ENCODE measurements at places on chromosomes 5 and 9.

DNA sequence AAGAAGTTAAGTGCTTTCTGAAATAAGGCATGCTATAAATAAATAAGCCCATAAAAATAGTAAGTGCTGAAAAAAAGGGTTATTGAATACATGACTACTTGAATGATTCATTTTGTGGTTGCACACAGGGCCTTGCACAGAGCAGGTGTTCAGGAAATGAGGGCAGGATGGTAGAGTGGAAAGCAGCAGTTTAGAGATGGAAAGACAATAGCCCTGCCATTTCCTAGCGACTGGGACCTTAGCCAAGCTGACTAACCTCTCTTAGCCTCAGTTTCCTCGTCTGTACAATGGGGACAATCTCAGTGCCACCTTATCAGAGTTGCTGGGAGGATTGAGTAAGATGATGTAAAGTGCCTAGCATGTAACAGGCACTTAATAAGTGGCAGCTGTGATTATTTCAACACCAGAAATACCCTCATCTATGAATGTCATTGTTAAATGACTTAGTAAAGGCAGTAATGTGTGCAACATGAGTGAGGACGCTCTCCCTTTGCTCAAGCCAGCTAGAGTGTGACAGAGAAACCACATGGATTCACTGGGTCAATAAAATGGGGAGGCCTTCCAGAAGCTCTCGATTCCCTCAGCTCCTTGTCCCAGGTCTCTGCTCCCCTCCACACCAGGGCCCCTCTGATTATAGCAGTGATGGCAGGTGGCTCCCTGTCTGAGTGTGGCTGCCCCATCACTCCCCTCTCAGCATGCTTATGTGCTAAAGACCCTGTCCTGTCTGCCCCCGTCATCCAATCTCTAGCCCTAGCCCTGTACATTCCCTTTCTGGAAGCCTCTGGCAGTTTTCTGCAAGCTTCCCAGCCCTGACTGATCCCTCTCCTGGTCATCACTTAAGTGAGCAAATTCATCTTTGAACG is 16.0 kb upstream of the PHF19 start:
- DNase-seq, result no peak

GRCh38 chr9:114779352-114779845 is 26.4 kb downstream of the TNFSF15 start:
- DNase-seq, result no peak

DNA sequence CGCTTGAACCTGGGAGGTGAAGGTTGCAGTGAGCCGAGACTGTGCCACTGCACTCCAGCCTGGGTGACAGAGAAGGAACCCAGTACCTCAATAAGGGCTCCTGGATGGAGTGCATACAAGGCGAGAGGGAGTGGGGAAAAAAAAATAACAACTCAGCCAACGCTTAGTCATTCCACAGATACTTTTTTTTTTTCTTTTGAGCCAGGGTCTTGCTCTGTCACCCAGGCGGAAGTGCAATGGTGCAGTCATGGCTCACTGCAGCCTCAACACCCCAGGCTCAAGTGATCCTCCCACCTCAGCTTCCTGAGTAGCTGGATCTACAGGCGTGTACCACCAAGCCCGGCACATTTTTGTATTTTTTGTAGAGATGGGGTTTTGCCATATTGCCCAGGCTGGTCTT is 59.5 kb upstream of the GGTA1 start:
- no peak for DNase-seq

DNA sequence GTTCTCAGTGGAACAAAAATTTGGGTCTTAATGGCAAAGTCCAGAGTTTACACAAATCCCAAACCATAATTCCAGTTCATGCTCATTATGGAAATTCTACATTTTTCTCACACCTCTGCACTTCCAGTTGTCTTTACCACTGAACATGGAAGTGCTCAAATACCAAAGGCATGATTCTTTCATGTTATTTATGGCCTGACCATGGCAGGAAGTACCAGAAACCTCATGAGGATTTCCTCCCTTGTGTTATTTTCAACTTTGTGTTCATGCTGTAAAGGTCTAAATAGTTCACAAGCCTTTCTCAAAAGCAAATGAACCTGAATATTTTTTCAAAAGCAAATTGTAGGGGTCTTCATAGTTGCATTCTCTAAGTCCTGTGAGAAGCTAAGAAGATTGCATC is 82.0 kb upstream of the ITGA1 start:
- DNase-seq, result no peak

- no peak for DNase-seq
Observed at GRCh38 chr5:1384521-1384920, 39.6 kb upstream of the CLPTM1L start.

GRCh38 chr9:131982671-131983239 is 96.9 kb downstream of the MED27 start:
- no peak for DNase-seq

DNA sequence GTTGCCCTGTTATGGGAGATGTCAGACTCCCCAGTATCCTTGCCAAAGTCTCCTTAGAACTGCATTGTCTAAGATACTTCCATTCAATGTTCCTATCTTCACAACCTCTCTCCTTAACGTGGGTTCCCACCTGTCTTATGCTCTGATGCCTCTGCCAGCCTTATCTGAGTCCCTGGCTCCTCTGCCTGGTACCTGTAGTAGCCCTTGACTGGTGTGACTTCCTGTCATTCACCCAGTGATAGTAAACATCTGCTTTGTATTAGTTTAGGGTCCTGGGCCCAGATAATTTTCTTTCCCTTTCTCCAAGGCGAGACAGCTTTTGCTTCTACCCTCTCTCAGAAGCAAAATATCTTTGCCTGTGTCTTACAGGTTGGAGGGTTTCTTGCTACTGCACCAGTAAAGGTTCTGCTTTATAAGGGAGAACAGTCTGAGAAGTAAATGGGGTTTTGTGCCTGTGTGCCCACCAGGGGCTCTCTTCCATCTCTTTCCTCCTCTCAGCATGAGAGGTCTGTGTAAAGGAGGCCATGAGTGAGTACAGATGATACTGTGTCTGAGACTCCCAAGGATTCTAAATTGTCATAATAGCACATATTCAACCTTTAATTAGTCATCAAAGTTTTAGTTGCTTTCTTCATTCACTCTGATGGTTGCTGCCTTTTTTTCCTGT is 220.8 kb downstream of the PRR16 start:
- DNase-seq, result no peak

- no peak for DNase-seq
Observed at GRCh38 chr5:891837-892393, 686 bp downstream of the BRD9 start.

DNA sequence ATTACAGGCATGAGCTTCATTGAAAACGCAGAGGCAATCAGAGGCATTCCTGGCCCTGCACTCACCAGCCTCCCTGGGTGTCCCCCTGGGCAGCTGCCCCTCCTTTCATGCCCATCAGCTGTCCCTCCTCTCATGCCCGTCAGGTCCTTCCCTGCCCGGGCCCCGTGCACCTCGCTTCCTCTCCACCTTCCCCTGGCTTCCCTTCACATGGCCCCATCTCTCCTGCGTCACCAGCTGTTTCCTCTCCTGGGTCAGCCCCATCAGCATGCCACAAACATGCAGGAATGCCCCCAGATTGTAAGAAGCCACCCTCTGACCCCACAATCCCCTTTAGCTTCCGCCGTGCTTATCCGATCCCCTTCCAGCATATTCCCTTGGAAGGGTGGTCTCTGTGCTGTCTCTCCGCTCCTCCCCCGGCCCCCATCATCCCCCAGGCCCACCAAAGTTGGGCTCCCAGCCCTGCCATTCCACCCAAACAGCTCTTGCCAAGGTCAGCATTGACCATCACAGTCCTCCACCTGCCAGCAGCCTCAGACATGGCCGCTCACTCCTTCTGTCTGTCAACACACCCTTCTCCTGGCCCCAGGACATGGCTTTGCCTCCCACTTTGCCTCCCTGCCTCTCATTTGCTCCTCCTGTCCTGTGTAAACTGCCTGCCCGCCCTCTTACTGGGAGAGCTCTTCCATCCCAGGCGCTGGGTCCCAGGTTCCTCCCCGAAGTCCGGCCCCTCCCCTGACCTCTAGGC is 98.6 kb upstream of the IER5L start:
- DNase-seq, result peak; percentile 7

DNA sequence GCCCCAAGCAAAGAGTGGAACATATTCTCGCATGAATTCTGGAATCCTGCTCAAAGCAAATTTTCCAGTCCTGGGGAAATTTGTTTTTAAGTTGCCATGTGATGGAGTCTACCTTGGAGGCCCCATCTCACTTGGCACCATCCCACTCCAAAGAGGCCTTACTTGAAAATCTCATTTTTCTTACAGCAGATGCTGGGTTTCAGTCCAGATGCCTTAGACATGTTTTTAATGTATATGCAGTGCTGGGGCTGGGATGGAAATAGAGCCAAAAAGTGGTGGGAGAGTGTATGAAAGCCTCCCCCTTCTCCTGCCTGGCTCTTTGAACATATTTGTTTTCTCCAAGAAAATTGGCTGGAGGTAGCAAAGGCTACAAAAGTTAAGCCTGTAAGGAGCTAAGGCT is 493.7 kb downstream of the ENC1 start:
- DNase-seq, result no peak

DNA sequence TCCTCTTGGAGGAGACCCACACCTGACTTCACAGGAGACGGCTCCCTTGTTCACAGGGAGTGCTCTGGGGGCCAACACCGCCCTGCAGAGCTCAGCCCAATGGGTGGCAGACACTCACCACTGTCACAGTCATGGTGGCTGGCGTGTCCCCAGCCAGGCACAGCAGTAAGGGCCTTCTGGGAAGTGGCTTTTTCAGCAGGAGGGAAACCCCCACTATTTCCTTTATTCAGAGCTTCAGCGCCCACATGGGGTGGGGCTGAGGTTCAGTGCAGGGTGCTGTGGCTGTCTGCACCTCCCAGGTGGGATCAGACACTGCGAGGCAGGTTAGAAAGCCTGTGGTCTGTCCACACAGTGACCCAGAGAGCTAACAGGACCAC is 3.6 kb upstream of the SNAPC4 start:
- no peak for DNase-seq

DNA sequence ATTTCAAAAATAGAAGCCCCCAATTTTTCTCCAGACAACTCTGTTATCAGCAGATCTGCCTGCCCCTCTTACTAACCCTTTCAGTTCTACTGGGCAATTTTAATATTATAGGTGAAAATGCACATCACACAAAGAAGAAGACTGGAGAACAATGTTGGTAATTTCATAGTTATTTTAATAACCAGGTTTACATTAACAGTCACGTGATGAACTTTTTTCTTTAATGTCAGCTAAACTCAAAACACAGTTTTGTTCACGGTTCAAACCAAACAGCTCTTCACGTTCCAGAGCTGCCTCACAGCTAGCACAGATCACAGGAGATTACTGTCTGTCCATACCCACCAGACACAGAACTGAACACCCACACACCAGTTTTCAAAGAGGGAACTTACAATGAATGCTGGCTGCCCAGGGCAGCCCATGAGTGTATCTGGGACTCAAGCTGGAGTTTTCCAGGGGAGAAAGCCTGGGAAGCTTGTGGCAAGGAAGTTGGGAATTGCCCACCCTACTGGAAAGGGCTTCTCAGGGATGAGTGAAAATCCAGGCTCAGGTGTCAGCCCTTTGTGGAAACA is 119.1 kb downstream of the DPYSL3 start:
- no peak for DNase-seq

- no peak for DNase-seq
Observed at GRCh38 chr5:103256178-103256577, 2.4 kb upstream of the MACIR start.

- no peak for DNase-seq
Observed at GRCh38 chr5:53130266-53130665, 20.7 kb upstream of the MOCS2 start.

GRCh38 chr9:128218172-128218517 is 15.0 kb downstream of the DNM1 start:
- DNase-seq, result no peak

DNA sequence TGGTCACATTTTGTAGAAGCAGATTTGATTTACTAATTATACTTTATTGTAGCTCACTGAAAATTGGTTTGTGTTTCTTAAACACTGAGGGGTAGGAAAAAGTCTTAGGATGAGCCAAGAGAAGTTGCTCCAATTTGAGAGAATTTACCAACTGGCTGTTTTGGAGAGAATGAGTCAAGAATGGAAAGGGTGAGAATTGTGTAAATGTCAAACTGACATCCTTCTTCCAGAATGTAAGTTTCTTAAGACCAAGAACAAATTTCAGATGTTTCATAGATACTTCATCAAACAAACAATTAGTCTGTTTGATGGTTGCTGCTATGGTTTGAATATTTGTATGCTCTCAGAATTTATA is 106.2 kb upstream of the TXNDC8 start:
- DNase-seq, result no peak

DNA sequence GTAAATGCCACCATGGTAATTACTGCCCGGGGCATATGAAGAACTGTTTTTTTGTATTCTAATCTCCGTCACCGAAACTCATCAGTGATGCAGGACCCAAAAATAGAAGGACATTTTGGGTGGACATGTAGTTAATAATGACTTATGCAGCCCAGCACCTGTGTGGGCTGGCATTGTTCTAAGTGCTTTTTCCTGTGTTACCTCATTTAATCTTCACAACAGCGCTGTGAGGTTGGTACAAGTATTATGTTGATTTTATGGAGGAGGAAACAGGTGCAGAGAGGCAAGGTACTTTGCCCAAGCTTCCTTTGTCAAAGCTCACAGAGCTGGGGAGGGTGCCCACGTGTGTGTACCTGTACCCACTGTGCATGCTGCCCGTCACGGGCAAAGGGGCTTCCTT is 58.4 kb downstream of the DAPK1 start:
- no peak for DNase-seq

GRCh38 chr5:109313127-109313526 is 96.6 kb downstream of the PJA2 start:
- no peak for DNase-seq

DNA sequence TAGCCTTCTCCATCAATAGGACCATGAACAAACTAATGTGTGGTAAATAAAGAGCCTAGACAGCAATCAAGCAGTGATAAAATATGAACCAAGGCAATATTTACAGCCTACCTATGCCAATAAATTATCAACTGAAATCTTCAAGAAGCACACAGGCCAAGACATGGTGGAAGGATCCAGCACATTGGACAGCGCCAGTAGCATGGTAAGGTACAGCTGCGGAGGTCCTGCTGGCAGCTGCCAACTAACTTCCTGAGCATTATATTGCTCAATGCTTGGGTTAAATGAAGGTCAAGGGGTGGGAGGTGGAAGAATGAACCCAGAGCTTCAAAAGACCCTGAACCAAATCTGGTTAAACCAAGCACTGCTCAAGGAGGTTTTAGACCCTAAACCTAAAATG is 16.5 kb upstream of the SPDL1 start:
- DNase-seq, result no peak

- no peak for DNase-seq
Observed at GRCh38 chr9:14021871-14022525, 291.9 kb downstream of the NFIB start.

DNA sequence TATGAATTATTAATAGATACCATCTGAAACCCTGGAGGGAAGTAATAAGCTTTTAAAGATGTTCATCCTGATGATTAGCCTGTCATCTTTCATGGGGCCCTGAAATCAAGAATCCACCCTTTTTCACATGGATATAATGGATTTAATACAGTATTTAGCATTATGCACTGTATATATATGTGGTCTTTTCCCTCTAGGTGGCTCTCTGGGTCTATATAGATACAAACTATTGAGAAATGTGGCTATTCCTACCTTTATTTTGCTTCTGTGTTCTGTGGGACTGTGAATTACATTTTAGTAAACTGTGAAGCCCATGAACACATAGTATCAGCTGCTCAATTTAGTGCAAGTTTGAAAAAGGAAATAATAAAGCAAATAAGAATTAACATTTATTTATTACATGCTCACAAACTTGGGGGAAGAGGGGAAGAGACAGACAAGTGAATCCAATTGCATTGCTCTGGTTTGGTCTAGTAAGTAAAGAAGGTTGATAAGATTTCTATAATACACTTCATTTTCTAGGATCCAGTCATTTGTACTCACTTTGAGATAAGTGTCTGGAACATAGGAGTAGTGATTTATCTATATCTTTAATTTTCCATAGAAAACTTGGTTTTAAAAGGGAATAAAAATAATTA is 112.2 kb downstream of the SCAMP1 start:
- DNase-seq, result no peak
